Activated naive CD8-positive, alpha-beta T cell treated with anti-CD3 and anti-CD28 coated beads for 36 hours (primary cell): ENCODE measurements at places on chromosomes 2 and 18. TPM values are rescaled to one million over a fixed set of nuclear protein-coding genes. Genes with fewer than 3 reads are reported as not detected.

RAB6C gene
- not detected for total RNA-seq

SLC8A1 gene
- total RNA-seq = 0.31 TPM

STARD6 gene
- not detected for total RNA-seq

C2orf76 gene
- 12.3 TPM for total RNA-seq

SCN7A gene
- not detected for total RNA-seq
